Tibial artery (tissue), 4 donors: ENCODE measurements at places on chromosomes 16 and 17.

DNA sequence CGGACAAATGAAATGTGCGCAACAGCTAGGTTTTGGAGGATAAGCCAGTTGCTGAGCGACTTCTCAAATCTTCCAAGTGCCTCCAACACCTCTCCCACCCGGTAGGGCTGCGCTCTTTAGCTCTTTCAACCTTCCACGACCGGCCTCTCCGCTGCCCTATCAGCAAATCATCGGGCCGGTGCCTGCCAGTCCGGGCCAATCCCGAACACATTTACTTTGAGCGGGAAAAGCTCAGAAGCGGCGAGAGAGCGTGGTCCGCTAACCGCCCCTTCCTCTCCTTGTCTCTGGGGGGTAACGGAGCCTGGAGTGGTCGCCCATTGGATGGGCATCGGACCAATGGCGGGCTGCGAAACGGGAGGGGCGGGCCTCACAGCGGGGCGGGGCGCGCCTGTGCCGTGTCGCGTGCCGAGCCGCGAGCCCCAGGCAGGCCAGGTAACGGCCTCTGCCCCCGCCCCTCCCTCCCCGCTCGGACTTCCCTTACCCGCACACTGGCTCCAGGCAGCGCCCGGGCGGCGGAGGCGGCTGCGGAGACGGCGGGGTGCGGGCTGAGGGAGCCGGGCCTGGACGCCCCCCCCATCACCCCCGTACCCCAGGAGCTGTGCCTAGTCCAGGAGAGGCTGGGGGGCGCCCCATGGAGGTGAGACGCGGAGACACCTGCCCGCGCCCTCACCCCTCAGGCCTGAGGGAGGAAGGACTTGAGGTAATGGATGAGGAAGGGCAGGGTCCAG lies at the start of gene MEIOC:
MEIOC (plus strand) TSS at position 486 of the 728 bp plus-strand sequence; CDS start at position 632, 146 bp downstream.
- DNase-seq = no peak

DNA sequence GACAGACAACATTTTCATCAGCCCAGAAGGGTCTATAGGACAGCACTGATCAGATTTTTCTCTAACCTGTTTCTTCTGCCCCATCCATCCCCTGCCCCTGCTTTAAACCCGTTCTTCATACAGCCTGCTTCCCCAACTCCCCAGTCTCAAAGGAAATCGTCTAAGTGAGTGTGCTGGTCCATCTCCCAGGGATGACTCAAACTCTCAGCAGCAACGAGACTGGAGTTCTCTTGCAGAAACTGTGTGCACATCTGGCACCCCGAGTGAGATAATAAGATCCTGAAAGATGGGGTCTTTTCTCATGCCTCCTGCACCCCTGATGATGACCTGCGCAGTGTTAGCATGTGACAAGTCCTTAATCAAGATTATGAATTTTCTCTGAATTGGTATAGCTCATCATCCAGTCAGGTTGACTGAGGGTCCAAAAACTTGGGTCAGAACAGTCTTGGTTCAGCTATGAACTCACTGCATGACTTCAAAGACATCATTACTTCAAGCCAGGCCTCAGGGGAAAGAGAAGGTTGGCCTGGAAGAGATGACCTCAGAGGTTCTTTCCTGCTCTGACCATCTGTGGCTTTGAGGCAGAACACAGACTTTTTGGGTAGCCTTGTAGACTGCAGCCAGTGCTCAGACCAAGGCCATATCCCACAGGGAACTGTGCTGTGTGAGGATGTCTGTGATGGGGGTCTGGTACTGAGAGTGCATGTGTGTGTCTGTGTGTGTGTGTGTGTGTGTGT lies 117.9 kb downstream of the SPACA3 start:
- no peak for DNase-seq

- no peak for DNase-seq
Observed at GRCh38 chr16:84314373-84314772, 19.7 kb downstream of the WFDC1 start.

DNA sequence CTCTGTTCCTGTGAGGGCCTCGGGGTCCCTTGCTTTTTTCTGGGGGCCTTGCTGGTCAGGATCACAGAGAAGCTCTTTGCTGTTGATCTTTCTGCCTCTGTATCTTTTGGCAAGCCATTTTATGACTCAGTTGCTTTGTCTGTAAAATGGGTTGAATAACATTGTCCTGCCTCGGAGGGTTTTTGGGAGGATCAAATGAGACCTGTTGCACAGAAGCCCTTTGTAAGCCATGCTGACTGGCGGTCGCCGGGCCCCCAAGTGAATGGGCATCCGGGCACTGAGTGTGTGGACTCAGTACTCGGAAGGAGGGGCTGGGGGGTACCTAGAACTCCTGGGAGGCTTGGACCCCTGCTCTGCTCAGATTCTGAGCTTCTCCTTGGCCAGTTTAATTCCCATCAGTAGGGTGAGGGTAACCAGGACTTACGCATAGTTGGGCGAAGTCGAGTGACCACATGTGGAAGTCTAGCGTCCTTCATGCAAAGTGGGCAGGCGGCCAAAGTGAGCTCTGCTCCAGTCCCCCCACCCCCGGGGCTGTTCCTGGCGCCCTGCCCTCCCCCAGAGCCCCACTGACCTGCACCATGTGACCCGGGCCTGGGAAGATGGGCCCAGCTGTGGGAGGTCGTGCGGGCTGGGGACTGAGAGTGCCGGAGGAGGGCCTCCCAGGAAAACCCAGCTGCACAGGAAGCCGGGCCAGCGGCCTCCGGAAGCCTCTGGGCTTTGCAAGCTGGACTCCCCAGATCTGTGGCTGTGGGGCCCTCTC lies 284.0 kb downstream of the SEC14L1 start:
- DNase-seq = peak; percentile 89
